Mucosa of gallbladder (tissue), 1 donor: ENCODE measurements at places on chromosomes 16 and 17. TPM values are rescaled to one million over a fixed set of nuclear protein-coding genes. Genes with fewer than 3 reads are reported as not detected.

The MMP2 gene
- total RNA-seq = 264 TPM

DNA sequence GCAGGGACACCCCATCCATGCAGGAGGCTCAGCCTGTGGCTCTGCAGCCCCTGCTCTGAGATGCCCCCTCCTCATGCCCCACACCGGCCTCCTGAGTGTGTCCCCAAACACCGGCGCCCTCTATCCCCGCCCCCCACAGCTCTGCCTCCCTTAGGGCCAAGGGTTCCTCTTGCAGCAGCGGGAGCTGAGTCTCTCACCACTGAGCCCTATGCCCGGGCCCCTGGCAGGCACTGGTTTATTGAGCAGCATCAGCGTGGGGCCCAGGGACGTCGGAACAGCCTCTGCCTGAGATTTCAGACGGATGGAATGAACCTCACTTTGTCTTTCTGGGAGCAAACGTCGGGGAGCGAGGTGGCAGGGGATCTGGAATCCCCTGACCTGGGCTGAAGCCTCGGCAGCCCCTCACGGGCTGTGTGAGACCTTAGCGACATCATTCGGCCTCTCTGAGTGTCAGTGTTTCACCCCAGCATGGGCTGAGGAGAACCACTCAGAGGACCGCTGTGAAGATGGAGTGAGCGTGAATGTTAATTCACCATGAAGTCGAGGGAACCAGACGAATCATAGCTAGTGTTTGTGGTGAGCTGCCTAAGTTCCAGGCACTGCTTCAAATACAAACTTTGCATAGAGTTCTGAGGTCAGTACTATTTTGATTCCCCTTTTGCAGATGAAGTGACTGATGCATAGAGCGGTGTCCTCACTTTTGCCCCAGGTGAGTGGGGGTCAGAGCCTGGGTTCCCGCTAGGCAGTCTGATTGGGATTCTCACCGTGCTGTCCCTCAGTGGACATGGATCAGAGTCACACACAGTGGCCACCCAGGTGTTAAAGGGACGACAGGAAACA lies 5.3 kb upstream of the C16orf74 start:
- DNase-seq = no peak

- DNase-seq = no peak
Observed at GRCh38 chr17:56939869-56940484, 20.9 kb downstream of the COIL start.

The NLGN2 gene
- total RNA-seq = 35.2 TPM

The KRT15 gene
- total RNA-seq = 5.6 TPM

The C1QTNF1 gene
- 45.3 TPM for total RNA-seq

DNA sequence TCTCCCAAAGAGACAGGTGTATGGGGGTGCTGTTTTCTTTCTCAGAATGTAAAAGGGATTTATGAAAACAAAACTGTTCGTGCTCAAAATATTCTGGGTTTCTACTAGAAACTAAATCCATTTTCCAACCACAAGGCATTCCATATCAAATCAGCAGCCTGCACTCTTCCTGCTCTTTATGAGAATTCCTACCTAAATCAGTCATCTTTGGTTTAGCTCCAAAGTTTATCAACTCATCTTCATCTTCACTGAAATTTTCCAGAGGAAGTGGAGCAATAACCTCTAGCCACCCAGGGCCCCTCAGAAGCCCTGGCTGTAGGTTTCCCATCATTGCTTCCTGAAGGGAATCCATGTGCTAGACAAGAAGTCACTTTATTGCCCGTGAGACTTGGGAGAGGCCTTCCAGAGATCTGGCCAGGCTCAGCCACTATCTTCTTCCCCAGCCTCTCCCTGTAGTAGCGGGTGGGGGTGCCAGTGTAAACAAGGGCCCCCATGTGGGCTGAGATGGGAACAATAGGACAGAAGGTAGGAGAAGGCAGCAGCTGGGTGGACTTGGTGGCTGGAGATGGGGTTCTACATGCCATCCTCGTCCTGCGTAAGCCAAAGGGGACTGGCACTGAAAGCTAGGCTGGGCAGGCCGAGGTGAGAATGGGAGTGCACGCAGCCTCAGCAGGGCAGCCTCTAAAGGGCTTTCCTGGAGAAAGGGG lies 22.0 kb upstream of the ALDH3A1 start:
- DNase-seq = no peak

DNA sequence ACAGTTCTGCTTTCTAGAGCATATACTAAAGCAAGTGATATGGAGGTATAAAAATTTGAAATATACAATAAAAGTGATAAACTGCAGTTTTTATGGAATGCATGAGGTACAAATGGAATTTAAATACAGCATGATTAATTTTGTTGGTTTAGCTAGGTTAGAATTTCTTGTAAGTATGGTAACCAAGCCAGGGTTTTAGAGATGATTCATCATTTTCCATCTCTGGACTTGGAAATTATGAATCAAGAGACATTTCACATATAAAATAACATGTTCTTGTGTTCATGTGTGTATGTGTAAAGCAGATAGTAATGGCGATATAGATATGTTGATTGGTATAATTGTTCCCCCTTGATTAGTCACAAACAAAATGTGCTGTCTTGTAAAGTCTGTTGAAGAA lies 1219.8 kb downstream of the CDH8 start:
- no peak for DNase-seq

GRCh38 chr17:19724501-19725420 lies 8.4 kb upstream of the SLC47A2 start:
- peak; percentile 78 for DNase-seq

DNA sequence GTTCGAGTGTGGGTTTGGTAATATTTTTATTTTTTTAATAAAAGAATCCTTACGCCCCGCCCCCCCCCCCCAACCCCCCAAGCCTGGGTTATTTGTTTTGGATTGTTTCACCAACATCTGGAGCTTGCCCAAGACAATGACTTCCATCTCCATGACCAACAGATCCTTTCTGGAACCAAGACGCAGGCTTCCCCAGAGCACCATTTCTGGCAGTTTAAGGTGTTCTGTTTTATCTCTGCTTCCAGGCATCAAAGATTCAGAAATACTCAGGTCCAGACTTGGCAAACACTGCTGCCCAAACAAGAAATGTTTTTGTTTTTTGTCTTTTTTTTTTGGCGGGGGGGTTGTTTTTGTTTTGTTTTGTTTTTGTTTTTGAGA lies 56.1 kb downstream of the PLXDC1 start:
- DNase-seq = no peak

GRCh38 chr16:70686376-70687101 lies 686 bp upstream of the MTSS2 start:
- no peak for DNase-seq

GRCh38 chr17:30246460-30246859 lies 11.0 kb upstream of the SLC6A4 start:
- no peak for DNase-seq

The FSCN2 gene
- total RNA-seq = 1.4 TPM

DNA sequence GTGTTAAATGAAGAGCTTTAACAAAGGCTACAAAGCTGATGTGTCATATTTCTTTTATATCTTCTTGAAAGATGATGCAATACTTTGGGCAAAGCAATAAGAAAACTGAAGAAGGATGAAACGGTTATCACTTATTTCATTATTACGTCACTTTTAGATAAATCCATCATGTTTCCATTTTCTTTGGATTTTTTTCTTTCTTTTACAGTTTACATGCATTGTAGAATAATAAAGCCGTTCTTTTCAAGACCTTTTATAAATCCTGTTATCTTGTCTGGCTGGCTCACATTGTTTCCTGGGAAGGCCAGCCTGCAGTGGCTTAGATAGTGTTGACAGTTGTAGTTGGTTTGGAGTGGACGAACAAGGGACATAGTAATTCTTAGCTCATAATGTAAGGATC lies 28.9 kb downstream of the TANC2 start:
- no peak for DNase-seq

DNA sequence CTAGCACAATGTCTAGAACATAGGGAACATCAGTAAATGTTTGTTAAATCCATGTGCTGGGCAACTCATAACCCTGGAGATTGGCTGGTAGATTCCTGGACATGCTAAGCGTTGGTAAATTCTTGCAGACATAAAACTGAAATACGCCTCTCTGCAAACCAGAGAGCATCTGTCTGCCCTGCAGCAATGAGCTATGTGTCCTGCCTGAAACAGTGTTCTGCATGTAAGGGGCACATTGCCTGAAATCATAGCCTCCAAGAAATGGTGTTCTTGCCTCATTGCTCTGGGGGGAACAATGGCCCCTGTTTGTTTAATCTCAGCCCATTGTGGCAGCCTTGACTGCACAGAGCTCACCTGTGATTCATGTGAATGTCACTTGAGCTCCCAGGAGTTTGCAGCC lies 113.5 kb upstream of the CCL2 start:
- no peak for DNase-seq

DNA sequence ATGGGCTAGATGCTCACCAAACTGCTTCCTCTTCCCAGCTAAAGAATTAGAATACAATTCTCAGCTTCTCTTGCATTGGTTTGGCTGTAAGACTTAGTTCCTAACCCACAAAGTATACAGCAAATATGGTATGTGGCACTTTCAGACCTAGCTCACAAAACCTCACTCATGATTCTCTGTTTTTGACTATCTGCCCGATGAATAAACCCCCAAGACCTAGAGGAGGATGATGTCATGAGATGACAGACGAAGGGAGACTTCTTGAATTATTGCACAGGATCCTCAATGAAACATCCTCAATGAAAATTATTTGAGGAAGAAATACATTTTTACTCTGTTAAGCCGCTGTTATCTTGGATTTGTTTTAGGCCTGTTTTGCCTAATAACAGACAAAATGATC lies 14.3 kb downstream of the CNOT1 start:
- DNase-seq = no peak

DNA sequence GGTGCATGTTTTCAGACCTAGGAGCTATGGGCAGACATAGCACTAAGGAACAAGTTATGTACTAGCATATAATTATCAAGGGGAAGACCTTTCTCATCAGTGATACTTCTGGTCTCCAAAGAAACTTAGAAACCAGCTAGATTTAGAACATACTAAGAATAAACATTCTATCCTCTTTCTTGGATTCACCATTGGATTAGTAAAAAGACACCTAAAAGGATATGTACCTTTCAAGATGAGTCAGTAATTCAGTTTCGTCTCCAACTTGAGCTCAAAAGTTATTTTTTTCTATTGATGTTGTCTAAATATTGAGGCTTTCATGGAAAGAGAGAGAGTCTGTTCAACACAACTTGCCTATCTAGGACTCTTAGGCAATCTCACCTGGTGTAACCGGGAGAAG lies 13.2 kb downstream of the ZNF821 start:
- no peak for DNase-seq

- no peak for DNase-seq
Observed at GRCh38 chr17:42527932-42528331, 8.1 kb upstream of the NAGLU start.

The YBX2 gene
- 1.4 TPM for total RNA-seq

DNA sequence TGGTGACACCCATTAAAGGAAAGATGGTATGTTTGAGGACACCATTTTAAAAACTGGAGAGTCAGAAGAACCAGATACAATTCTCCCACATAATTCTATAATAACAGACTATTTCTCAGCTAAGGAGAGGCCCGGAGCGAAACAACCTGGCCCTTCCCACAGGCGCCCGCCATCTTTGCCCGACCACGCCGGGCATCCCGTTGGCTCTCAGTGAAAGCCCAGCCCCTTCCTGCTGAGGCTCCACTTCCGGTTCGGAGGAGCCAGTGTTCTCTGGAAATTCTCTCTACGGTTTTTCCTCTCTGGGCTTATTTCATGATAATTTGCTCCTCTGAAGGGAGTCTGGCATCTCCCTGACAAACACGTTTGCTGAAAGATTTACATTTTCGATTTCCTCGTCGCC lies 175.7 kb downstream of the AXIN2 start:
- no peak for DNase-seq

DNA sequence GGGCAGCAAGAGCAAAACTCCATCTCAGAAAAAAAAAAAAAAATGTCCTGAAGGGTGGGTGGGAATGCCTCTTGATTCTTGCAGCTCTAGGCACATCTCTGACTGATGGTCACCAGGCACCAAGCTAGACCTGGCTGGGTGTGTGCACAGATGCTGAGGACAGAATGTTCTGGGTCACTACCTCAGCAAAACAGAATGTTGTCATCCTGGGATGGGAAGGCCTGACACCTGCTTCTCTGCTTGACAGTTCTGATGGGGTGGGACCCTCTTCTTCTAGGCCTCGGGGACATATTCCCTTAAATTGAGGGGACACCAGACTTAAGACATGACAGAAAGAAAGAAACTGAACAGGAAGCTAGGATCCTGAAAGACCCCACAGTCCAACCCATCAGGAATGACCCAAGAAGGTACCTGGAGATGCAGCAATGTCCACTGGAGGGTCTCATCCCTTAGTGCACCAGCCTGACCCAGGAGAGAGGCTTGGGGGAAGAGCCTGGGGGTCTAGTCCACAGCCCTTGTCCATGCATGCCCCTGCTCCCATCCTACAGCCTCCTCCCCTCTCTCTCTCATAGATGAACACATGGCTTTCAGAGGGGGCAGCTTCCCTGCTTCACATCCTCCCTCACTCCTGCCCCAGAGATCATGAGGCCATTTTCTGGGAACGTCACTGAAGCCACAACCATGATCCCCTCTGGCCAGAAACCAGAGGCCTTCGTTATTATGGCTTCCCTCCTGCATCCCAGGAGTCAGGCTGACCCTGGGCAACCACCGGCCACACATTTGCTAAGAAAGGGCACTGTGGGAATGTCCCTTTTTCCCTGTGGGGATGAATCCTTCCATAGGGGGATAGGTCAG lies 3.8 kb upstream of the STAT5B start:
- no peak for DNase-seq

DNA sequence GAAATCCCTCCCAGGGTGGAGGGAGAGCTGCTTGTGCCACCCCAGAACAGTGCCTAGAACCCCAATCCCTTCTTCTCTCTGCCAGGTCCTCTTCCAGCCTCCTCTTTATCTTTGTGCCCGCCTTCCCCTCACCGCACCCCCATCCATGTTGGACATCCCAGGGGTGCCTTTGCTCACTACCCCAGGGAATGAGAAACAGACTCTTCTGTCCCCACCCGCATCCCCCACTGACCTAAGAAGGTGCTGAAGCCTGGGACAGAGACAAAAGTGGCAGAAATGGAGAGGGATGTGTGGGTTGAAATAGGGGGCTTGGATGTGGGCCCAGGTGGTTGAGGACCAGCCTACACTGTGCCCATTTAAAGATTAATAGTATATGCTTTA lies 17.0 kb downstream of the ALOX15B start:
- no peak for DNase-seq

The C16orf46 gene
- total RNA-seq = 1.2 TPM

- DNase-seq = peak; percentile 9
Observed at GRCh38 chr17:40557531-40558299, 7.6 kb downstream of the CCR7 start.

- DNase-seq = no peak
Observed at GRCh38 chr16:11179574-11179973, 76.4 kb downstream of the SOCS1 start.

The ATP2C2 gene
- total RNA-seq = 62.8 TPM

- no peak for DNase-seq
Observed at GRCh38 chr17:55090079-55090492, 121.5 kb downstream of the STXBP4 start.

- no peak for DNase-seq
Observed at GRCh38 chr17:49633250-49633649, 44.6 kb downstream of the SPOP start.

GRCh38 chr17:81030741-81031565 lies 4.0 kb upstream of the BAIAP2 start:
- peak; percentile 78 for DNase-seq

The ZNF18 gene
- 9.0 TPM for total RNA-seq
